ENCODE measurements at places on chromosomes 2 and 18. TPM values are rescaled to one million over a fixed set of nuclear protein-coding genes. Genes with fewer than 3 reads are reported as not detected.

The ELAC1 gene
- total RNA-seq, result 9.4 TPM

DNA sequence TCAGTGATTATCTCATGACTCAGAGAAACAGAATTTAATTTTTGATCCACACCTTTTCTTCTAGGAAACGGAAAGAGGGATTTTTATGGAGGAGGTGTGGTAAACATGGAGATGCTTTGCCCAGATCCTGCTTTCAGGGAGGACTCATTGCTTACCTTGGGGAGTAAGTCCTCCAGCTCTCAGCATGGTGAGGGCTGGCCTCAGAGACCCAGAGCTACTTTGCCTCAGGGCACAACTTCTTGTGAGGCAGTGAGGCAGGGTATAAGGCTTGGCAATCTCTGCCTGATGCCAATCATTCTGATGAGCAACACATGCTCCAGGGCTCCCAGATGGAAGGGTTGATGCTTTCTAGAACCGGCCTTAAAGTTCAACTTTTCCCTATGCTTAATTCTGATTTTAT is 189.9 kb upstream of the DCC start:
- no peak for DNase-seq

DNA sequence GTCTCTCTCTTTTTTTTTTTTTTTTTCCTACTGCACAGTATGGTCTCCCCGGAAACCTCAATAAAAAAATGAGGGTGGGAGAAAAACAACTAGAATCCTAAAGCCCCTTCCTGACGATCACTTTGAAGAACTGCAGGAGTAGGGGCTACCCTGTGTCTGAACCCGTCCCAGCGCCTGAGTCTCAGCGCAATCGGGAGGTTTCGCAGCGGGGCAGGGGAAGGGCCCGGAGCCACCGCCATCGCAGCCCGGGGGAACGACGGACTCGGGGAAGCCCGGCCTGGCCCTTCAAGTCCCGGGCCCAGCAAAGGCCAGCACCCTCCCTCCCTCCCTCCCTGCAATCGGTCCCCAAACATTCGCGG is 411 bp downstream of the NARS1 start:
- DNase-seq, result no peak

The BCL11A gene
- total RNA-seq, result 22.7 TPM

- no peak for DNase-seq
Measured at GRCh38 chr2:159803235-159803962, 5.4 kb upstream of the CD302 start.

GRCh38 chr18:49431165-49431962 is 29.1 kb downstream of the DYM start:
- DNase-seq, result no peak

DNA sequence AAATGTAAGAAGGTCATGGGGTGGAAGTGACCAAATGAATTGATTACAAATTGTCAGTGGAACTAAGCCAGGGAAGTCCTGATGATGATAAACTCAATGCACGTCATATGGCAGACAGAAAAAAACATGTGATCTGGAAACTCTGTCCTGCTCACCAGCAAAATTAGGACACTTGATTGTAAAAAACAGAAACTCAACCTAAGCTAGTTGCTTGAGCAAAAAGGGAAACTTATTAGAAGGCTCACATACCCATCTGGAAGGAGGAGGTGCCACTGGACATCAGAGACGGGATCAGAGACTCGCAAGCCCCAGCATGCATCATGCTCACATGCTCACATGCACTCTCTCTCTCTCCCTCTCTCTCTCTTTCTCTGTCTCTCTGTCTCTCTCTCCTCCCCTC is 96.8 kb downstream of the SP3 start:
- DNase-seq, result no peak

DNA sequence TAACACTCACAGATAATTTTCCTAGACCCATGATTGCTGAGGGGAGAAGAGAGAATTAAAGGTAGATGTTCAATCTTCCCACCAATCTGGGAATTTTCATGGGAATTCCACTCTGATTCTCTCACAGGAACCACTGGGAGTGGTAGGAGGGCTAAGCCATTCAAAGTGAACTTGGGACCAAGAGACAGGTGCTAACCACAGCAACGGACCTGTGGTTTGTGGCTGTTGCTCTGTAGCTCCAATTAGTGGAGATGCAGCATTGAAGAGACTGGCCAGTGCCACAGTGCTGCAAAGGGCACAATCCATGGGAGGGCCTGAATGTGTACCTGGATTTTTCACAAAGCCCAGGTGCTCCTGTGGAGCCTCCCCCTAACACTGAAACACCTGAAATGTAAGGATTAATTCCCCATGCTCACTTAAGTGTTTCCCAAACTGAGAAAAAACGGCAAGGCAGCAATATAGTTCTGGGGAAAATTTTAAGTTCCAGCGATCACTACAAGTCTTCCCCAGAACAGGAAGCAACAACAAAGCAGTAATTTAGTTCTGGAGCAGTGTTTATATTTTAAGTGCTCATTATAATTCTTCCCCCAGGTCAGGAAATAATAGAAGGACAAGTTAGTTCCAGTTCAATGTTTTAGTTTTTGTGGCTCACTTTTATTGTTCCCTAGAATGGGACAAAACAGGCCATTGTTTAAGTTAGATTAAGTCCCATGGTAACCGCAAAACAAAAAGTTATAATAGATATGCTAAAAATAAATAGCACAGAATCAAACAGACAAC is 1045.8 kb downstream of the CNTNAP5 start:
- no peak for DNase-seq

DNA sequence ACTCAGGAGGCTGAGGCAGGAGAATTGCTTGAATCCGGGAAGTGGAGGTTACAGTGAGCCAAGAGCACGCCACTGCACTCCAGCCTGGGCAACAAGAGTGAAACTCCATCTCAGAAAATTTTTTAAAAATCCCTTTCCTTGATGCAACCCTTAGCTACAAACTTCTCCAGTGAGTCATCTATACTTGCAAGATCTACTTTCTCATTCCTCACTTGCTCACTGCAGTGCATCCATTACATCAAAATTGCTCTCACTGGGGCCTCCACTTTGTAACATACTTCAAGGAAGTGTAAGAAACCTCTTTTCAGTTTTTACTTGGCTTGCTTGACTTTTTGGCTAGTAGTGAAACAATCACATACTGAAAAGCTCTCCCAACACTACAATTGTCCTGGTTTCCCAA is 65.3 kb downstream of the REEP1 start:
- no peak for DNase-seq

The CMPK2 gene
- total RNA-seq, result 3.9 TPM

DNA sequence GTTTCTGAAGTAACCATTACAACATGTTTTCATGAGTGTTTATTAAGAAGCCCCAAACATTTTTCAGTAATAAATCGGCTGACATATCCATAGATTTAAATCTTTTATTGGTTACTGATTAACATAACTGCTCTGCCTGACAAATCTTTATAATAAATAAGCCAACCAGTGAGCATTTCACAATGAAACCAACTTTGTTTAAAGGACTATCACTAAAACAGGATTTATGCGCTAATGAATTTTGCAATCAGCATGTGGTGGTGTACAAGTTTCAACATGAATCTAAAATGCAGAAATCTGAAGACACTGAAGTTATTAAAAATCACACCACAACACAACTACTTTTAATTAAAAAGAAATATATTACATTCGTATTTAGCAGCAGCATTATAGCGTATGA is 166.7 kb downstream of the MEIS1 start:
- DNase-seq, result no peak

- DNase-seq, result peak; percentile 65
Measured at GRCh38 chr2:10122500-10123280, at the start of gene RRM2. TSS of gene RRM2 (plus strand) at chr2:10122739. CDS start at chr2:10122799, 60 bp downstream.

Measured in GM12878 (cell line).